Stimulated activated CD8-positive, alpha-beta memory T cell treated with anti-CD3 and anti-CD28 coated beads, Interleukin-4, amount 100 ng/mL, for 1 hour (primary cell): ENCODE measurements at places on chromosomes 4 and X.

- DNase-seq = no peak
These were observed 125.0 kb upstream of the PJA1 start for GRCh38 chrX:69290292-69290691.

- no peak for DNase-seq
These were observed 27.4 kb downstream of the GK start for GRCh38 chrX:30680618-30681017.

DNA sequence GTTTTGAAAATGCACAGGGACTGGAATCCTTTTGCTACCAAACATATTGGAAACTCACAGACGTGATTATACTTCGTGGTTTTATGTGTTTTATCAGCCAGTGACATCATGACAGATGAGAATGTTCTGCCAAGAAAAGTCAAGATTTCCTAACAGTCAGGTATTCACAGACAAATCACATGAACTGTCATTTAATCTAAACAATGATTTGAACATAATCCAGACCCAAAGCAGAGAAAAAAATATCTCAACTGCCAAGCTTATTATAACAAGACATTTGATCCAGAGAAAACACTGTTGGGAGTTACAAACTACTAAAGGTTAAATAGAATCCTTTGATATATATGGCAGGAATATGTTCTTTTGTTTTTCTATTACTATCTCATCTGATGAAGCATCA, 635.9 kb upstream of the FRG1 start:
- no peak for DNase-seq

DNA sequence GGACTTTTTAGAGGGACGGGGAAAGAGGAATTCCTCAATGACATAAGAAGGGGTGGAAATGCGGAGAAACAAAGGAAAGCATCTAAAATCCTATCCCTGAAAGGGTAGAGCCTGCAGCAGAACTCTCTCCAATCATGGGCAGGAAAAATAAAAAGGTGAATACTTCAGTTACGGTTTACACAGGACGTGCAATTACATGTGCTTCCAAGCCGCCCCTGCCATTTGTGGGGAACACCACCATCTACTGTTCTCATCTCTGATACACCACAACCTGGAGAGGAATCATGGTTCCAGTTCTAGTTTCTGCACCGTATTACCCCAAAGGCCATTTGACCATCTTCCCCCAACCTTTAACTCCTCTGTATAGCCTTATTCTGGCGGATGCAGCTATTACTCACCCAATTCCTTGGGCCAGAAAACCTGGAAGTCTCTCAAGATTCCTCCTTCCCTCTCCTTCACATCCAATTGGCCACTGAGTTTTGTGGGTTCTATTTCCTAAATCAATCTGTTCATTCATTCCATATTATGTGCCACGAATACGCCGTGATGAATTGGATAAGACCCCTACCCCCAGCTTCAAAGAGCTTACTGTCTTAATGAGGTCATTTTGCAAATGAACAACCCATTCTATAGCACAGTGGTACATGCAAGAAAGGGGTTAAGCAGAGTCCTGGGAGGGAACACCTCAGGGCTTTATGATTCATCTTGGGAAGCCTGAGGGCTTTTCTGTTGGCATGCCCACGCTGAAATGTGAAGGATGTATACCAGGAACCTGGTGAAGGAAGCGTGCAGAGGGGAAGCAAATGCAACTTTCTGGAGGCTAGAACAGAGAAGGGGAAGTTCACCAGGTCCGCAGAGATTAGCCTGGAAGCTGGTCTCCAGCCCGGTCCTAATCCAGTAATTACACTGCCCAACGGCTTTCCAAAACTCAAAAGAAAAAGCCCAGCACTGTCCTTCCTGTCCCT, 1.4 kb upstream of the MSL3 start:
- no peak for DNase-seq

DNA sequence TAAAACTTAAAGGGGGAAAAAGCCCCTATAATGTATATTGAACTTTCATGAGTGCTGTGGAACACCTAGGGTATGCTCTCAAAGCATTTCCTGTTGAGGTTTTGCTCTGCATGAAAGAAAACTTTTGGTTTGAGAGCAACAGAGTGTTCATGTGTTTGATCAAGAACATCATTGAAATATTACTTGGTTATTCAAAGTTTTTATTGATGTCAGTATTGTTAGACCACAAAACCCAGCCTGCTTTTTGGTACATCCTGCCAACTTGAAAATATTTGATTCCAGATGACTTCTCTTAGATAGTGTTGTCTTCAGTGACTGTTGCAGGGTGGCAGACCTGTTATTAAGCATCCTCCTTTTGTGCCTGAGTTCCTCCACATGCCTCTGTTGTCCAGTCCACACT, 68.0 kb downstream of the N4BP2 start:
- no peak for DNase-seq

DNA sequence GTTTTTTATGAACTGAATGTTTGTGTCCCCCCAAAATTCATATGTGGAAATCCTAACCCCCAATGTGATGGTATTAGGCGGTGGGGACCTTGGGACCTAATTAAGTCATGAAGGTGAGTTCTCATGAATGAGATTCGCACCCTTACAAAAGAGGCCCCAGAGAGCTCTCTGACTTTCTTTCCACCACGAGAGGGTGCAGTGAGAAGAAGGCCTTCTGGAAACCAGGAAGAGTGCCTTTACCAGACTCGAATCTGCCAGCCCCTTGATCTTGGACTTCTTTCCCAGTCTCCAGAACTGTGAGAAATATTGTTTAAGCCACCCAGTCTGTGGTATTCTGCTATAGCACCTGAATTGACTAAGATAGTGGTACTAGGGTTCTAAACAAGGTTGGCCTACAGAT, 40.8 kb downstream of the STK26 start:
- DNase-seq = no peak

DNA sequence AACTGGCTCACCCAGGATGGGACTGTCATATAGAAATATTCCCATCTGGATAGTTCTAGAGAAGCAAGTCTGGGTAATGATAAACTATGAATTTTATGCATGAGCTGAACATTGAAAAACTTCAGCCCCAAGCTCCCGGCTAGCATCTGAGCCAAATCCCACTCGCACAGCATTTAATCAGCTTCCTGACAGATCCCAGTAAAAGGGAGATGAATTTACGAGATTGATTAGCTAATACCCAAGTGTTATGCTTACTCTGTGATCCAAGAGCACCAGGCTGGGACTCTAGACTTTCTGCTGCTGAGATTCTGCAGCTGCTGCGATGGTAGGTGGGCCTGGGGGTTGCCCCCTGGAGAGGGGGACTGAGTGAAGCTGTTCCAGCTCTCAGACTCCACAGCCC, 28.0 kb downstream of the FRMPD3 start:
- DNase-seq = no peak

GRCh38 chrX:98398542-98398941, 1514.8 kb downstream of the RPA4 start:
- no peak for DNase-seq

- no peak for DNase-seq
These were observed 58.6 kb downstream of the PALLD start for GRCh38 chr4:168555437-168555836.

DNA sequence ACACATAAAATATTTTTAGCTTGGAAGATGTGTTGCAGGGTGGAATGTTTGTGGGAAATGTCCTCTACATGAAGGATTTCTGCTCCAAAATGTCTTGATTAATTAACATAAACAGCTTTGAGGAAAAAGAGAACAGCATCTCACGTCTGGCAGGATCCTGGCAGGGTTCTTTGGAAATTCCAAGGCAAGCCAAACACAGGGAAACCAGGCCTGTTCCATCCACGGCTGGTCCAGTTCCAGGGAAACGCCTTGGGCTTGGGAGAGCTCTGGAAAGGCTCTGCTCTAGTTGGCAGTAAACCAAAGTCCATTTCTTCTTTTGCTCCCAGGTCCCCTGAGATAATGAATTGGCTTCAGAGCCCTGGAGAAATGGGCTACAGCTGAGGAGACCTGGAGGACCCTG, 42.4 kb upstream of the GAB1 start:
- no peak for DNase-seq

- DNase-seq = no peak
These were observed 51.2 kb downstream of the GATB start for GRCh38 chr4:151709587-151709986.
